ENCODE measurements at places on chromosomes 4 and X.

- no peak for DNase-seq
These were observed 851.2 kb downstream of the ADGRL3 start for GRCh38 chr4:62051332-62051731.

DNA sequence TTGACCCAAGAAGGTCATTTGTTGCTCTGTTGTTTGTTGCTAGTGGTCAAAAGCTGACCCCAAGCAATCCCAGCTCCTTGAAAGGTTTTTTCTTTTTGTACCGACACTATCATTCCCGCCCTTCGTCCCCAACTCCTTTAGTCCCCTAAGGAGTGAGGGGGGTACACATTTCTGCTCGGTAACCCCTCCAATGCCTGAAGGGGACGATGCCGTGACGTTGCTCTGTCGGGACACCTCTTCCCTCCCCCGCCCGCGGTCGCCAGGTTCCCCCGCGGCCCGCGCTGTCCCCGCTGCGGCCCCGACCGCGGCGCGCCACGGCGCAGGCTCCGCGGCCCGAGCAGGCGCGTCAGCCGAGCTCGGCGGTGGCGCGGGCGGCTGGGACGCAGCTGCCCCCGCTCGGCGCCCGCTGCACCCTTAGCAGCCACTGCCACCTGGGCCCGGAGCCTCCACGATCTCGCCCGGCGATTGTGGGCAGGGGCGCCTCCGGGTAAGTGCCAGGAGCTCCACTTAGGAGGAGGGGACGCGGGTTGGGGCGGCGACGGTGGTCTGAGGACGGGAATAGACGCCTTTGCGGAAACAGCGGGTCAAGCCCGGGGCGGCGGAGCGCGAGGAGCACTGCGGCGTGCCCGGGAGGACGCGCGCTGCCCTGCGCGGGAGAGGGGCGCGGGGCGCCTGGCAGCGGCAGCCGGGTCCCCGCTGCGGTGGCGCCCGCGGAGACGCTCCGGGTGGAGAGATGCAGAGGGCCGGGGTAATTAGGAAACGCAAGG, at the start of gene GLRB:
GLRB (plus strand) TSS at position 340 of the 767 bp plus-strand sequence. CDS start 1,875 bp downstream, outside the sequence.
- no peak for DNase-seq

- DNase-seq, result no peak
These were observed 237.3 kb downstream of the USP46 start for GRCh38 chr4:52421811-52422213.

- DNase-seq, result peak; percentile 21
These were observed 175.3 kb downstream of the QDPR start for GRCh38 chr4:17336524-17336961.

GRCh38 chr4:87698394-87698793, 48.3 kb downstream of the DMP1 start:
- no peak for DNase-seq

- DNase-seq, result peak; percentile 17
These were observed 599 bp downstream of the NUP54 start for GRCh38 chr4:76147454-76148141.

GRCh38 chrX:131136776-131137175, 78.6 kb downstream of the ARHGAP36 start:
- no peak for DNase-seq
